Stimulated activated CD4-positive, alpha-beta T cell treated with anti-CD3 and anti-CD28 coated beads, Interleukin-12 subunit alpha, Interleukin-12 subunit beta, amount 100 ng/mL, for 4 hours (primary cell): ENCODE measurements at places on chromosomes 2 and 18.

DNA sequence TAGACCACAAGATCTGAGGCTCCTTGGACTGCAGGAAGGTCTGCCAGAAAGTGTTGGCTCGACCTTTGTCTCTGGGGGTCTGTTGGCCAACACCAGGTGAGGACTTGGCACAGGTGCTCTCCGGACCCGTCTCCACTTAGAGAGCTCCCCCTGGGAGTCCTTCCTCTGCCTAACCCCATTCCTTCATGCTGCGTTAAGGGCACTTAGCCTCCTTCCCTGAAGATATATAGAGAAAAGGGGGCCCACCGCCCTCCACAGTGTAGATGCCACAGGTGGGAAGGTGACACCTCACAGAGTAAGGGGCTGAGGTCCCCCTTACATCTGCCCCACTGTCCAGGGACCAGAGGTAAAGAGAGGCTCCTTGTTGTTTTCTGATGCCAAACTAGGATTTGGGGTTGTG, 8.2 kb downstream of the IGFBP5 start:
- DNase-seq = no peak

DNA sequence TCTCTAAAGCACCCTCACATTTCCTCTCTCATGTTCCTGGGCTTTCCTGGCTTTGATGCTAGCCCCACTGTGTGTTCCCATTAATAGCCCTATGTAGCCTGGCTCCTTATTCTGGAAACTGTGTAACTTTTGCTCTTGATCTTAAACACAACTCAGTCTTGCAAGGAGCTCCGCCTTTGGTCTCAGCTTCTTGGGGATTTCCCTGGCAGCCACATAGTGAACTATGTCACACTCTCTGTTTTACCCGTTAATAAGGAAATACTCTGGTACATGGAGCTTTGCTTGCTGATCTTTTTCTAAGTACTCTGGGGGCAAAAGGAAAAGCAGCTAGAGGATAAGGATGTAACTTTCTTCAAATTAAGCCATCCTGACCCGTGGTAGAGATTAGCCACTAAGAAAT, 259.3 kb downstream of the NEDD4L start:
- no peak for DNase-seq

DNA sequence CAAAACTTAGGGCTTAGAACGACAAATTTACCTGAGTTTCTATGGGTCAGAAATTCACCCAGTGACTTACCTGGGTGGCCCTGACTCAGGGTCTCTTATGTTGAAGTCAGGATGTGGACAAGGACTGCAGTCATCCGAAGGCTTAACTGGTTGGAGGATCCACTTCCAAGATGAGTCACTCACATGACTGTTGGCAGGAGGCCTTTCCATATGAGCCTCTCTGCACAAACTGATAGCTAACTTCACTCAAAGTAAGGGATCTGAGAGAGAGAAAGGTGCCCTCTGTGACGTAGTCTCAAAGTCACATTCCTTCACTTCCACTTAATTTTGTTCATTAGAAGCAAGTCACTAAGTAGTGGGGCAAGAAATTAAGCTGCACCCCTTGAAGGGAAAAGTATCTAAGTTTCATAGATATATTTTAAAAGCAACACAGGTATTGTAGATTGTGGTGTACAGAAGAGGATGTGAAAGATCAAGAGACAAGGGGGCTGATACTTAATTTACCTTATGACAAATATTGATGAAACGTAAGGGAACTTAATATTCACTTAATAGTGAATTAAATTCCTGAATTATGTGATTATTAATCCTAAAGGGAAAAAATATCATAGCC, 48.4 kb downstream of the TANK start:
- no peak for DNase-seq

GRCh38 chr2:144261966-144262365, 258.0 kb downstream of the ZEB2 start:
- no peak for DNase-seq

DNA sequence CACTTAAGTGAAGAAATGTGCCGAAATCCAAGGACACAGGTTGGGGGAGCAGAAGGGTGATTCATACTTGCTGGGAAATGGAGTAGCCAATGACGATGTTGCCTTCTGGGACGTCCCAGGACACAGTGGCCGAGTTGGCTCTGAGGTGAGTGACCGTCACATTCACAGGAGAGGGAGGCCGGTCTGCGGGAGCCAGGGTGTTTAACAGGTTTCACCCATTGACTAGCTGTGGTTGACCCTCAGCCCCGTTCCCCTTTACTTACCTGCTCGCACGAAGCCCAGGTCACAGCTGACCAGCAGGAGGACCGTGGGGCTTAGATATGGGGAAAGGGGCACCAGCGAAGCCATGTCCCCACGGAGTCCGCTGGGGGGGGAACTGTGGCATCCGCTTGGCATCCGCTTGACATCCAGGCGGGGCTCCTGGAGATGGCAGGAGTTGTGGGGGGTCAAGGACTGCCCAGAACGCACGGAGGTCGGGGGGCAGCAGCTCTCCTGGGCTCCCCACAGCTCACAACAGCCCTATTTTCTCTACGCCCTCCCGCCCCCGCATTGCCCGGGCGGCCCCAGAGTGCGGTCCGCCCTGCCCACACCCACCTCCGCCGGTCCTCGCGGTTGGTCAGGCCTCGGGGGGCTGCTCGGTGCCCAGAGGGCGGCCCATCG, 586 bp downstream of the FNDC4 start:
- no peak for DNase-seq
